Naive thymus-derived CD8-positive, alpha-beta T cell (primary cell): ENCODE measurements at places on chromosomes 6 and 20.

DNA sequence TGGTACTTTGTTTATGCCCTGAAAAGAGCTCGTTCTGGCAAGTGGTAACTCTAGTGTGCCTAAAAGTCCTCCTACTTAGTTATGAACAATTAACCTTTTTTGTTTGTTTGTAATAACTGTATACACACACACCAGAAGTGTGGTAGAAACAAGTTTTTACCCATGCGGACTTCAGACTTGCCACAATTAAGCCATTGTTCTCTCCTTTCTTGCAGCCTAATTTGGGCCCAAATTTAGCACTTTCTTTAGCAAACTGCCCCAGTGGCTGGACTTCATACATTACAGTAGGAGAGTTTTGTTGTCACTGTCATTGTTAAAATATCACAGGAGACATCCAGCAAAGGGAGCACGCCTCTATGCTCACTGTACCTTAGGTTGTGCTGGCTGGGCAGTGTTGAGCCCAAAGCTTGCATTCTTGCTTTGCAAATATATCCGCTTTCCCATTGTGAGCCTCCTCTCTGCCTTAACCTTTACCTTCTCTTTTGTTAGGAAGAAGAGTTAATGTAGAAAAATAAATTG, 53.0 kb downstream of the LRRC1 start:
- no peak for DNase-seq

DNA sequence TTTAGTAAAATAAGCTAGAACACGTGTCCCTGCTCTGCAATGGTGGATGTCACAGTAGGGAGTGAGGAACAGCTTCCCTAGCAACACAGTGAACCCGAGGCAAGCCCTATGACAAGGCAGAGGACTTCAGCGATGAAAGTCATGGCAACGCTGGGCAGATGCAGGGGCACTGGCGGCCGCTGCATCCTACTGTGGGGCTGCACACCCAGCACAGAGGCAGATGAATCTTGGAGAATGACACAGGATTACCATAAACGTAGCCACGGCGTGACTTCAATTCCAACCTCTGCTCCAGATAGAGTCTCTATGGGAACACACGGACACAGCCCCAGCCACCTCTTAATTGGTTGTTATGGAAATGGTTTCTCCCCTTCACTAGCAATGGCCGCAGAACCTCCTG, 64.2 kb downstream of the MYLK4 start:
- DNase-seq = no peak

- no peak for DNase-seq
Observed at GRCh38 chr6:20210158-20210557, 2.1 kb downstream of the MBOAT1 start.

DNA sequence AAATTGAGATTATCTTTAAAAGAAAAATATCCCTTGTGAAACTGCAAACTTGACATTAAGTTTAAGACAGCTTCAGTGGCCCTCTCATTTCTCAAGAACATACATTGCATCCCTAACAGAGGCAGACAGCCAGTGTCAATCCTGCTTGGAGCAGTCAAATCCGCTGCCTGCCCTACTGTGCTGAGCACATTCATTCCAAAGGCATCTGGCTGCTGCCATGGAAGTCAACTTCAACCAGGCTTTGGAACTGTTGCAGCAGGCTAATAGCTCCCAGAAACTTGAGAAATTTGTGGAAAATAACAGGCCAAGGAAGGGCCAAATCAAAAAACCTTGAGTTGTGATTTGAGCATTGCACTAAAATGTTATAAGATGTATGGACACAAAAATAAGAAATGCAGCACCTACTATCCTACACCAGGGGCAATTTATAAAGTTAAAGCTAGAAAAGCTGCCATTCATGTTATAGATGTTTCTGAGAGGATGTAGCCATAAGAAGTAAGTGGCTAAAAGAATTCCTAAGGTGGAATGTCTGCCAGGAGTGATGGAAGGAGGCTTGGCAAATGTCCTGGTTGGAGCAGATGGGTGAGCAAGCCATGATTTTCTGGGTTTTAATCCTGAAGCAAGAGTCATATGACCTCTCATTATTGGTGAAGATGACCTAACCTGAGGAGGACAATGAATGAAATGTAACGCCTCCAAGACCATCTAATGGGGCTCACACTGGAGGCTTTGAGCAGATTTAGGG, 31.4 kb upstream of the HAO1 start:
- DNase-seq = no peak

GRCh38 chr20:25160467-25160866, 35.0 kb upstream of the ENTPD6 start:
- no peak for DNase-seq

- no peak for DNase-seq
Observed at GRCh38 chr6:67639161-67639560, 995.9 kb upstream of the ADGRB3 start.

- no peak for DNase-seq
Observed at GRCh38 chr6:140670021-140670420, 1295.6 kb upstream of the CITED2 start.

- DNase-seq = no peak
Observed at GRCh38 chr6:33543116-33543515, 37.0 kb downstream of the BAK1 start.

DNA sequence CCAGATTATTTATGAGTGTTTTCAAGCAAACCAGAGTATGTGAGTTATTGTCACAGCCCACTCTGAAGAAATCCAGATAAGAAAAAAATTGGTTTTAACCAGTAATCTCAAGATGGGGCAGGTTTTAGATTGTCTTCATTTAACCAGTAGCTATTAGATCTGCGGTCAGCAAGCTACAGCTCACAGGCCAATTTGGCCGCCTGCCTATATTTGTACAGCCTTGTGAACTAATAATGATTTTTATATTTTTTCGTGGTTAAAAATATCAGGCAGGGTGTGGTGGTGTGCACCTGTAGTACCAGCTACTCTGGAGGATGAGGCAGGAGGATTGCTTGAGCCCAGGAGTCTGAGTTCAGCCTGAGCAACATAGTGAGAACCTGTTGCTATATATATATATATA, 5.0 kb downstream of the FAM209B start:
- DNase-seq = no peak
